ENCODE measurements at places on chromosomes 7 and 10.

DNA sequence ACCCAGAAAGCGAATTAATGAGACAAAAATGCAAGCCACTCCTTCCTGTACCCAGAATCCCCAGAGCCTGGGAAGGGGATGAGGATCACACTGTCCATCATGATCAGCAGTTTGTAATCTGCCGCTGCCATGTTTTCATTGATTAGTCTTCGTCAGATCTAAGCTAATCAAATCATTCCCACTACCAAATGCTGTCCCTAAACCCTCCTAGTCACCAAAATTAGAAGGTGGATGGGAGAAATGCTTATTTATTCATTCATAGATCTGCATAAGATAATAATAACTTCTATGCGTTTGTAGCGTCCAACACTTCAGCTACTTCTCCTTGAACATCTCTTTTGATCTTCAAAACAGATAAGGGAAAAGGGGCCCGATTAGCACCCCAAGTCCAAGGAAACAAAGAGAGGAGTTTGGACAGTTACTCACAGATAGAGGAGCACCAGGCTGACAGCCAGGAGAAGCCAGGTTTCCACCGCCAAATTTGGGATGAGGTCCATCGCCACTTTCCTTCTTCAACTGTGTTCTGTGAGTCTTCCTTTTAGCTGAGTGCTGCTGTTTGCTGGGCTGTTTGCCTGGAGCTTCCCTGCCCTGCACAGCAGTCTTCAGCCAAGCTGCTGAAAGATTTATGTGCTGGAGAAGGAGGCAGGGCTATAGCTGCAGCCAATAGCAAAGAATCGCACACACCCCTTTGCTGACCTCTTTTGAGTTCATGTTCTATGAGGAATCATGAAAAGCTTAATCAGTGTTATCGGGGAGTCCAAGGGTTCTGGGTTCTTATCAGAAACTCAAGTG, at the start of gene CYP3A5:
Gene CYP3A5 (minus strand): TSS at position 597 of the 792 bp plus-strand sequence. CDS start 100 bp downstream, at position 497.
- DNase-seq, result no peak

DNA sequence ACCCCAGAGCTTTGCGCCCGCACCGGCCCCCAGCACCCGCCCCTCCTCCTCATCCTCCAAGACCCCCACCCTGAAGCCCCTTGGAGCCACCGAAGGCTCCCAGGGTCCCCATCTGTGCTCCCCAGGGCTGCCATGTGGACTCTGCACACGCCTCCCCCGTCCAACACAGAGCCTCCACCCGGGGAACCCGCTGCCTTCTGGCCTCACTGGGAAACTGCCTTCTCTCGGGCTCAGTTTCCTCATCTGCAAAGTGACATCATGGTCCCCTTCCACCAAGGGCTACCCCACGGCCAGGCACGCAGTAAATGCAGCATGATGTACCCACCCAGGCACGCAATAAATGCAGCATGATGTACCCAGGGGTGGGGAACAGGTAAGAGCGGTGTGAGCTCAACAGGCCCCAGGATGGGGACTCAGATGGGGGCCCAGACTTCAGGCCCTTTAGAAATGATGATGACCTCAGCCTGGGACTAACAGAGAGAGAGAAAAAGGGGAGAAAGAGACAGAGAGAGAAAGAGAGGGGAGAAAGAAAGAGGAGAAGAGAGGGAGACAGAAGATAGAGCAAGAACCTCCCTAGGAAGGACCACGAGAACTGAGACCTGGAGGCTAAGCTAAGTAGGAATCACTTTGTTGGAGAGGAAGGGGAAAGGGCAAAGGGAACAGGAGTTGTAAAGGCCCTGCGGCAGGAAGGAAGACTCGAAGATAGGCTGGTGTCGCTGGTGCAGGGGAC, 2.5 kb upstream of the MICALL2 start:
- DNase-seq, result no peak

DNA sequence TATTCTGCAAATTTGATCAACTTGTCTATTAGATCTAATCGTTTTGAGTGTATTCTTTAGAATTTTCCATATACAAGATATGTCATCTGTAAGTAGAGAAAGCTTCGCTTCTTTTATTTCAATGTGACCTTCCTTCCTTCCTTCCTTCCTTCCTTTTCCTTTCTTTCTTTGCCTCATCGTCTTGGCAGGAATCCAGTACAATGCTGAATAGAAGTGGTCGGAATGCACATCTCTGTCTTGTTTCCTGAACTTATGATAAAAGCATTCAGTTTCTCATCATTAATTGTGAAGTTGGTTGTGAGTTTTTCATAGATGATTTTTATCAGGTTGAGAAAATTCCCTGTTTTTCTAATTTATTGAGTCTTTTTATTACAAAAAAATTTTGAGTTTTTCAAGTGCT, 300.7 kb upstream of the ZNF32 start:
- no peak for DNase-seq

DNA sequence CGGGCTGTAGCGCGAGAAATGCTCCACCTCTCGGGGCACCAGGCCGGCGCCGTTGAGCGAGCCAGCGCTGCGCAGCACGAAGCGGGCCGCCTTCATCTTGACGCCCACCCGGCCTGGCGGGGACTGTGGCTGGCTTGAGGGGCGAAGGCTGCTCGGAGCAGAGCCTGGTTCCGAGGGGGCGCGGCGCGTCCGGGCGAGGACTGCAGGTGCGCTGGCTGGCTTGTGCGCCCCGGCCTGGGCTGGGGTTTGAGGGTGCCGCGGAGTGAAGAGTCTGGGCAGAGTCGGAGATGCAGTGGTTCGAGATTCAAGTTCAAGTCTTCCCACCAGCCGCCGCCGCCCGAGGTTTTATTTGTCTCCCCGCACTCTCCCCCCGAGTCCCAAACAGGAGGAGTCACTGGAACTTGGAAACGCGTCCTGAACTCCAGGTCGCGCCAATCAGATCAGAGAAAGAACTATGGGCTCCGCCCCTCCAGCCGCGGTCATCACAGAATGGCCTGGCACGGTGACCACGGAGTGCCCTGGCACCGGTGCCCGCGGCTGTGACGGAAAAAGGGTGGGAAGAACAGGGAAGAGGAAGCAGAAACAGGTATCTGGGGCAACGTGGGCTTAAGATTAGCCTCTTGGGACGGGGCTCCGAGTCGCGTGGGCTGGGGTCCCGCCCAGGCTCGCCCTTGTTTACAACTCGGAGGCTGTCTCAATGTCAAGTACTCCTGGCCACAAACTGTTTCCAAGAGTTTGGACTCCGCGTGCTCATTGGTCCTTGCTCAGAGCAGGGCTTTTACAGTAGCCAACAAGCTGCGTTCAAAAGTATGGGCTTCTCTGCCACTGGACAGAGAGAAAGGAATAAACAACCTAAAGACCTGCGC, at the start of gene PDK4:
Gene PDK4 (minus strand): TSS at position 319 of the 866 bp plus-strand sequence. CDS start 223 bp downstream, at position 96.
- DNase-seq, result no peak

DNA sequence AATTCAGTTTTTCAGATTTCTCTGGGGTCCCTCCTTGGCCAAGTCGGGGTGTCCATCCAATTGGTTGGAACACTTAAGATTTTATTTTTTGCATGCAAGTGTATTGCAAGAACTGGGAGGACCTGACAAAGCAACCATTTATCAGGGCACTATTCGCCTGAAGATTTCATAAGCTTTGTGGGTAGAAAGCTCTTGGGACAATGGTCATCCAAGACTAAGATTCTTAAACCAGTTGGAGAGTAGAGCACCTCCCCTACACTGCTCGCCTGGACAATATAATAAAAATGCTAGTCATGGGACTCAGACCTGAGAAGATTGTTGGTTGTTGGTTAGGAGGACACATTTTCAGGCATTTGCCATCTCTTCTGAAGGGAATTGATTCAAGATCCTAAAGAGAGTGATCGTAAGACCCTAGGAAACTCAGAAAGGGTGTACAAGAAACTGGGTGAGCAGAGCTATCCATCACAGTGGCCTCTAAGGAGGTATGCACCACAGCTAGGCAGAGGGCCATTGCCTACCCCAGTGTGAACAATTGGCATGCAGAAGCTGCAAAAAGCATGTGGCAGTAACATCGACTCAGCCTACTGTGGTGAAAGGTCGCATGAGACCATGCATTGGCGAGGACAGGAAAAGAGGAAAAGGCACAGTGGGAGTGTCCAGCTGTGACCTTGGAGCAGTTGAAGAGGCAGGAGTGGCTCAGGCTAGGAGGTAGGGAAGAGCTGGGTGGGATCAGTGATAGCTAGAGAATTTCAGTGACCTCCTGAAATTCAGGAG, 1235.3 kb upstream of the AUTS2 start:
- no peak for DNase-seq

DNA sequence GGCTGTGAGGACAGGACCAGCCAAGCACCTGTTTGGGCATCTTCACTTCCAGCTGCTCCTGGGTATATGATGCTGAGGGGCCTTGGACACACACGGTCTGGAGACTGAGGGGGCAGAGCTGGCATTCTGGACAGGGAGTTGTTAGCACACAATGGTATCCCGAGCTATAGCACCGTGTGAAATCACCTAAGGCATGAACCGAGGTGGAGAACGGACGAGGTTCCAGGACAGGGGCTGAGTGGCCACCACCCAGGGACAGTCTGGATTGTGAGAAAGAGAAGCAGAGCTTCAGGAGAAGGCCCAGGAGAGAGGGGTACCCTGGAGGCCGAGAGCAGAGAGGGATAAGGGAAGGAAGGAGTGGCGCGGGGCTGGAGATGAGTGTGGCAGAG, 571.8 kb downstream of the TCERG1L start:
- DNase-seq, result no peak

GRCh38 chr7:155483245-155483644, 25.3 kb downstream of the EN2 start:
- no peak for DNase-seq

DNA sequence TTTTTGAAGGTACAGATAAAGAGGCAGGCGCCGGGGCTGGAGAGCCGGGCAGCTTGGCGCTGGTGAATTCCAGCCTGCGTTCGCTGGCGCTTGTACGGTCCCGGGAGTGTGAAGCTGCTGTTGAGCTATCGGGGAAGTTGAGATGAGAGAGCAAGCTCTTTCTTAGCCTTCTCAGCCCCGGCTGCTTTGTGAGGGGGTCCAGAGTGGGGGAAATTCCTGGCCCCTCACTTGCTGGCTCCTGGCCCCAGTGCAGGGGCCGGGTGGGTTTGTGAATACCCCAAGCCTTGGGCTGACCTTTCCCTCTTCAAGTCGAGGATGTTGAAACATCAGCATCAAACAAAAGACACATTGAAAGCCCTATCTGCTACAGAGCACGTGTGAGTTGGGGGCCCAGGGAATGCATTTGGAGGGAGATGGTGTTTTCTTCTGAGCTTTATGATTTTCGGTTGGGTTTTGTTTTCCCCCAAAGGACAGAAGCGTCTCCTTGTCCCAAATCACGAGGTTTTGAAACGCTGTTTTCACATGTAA, 2.7 kb downstream of the ZMIZ1 start:
- no peak for DNase-seq

DNA sequence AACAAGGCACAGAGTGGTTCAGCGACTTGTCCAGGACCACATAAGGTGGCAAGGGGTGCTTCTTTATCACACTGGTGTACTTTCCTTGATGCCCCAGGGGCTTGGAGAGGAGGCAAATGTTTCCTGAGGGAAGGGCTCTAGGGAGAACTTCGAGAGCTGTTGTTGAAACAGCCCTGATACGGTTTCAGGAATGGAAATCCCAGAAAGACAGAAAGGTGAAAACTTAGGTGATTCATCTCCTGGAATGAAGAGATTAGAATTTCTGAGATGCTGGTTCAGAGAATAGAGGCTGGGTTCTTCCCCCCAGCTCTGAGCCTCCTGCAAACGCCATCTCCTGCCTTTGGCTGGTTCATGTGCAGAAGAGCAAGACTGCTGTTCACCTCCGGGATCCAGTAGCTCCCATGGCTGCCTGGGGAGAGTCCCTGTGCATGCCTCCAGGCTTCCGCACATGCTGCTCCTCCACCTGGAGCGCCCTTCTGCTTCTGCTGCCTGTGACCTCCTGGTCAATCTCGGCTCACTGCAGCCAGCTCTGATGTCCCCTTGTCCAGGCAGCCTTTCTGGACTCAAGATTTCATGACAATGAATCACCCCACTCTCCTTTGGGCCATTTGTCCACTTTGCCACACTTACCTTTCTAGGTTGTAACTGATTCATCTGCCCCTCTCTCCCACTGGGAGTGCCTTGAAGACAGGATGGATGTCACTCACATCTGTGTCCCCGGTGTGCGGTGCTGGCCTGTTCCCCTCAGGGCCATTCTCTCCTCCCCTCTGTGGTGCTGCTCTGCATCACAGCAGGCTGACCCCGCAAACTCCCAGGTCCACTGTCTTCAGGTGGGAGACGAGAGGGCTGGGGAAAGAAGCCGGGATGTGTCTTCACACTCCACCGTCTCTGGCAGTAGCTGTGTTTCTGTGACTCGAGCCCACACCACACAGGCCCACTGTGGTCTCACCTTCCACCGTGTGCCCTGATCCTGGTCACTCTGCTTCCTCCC, 3.6 kb upstream of the CDH23 start:
- DNase-seq, result no peak
